Vagina (tissue), 2 donors: ENCODE measurements at places on chromosomes 12 and 14. TPM values are rescaled to one million over a fixed set of nuclear protein-coding genes. Genes with fewer than 3 reads are reported as not detected.

DNA sequence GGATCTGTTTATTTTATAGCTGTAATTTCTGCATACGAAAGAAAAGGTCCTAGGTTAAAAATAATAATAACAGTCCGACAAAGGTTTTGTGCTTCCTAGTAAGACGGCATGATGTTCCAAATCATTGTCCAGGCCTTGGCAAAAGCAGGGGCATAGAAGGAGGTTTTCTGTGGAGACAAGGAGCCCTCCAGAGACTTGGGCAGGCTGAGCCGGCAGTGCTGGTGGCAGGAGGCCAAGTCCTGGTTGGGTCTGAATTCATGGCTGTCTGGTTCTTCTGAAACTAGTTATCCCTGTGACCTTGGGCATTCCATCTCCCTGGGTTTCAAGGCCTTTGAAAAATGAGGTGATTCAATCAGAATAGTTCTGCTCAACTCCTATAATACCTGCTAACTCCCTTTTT is 44.0 kb downstream of the KCNK13 start:
- no peaks in the 10 kb centered on the region for H3K36me3 ChIP-seq
- no peaks in the 10 kb centered on the region for H3K27me3 ChIP-seq
- no peak overlapping the region for H3K27ac ChIP-seq
- DNase-seq = no peak

- no peaks in the 10 kb centered on the region for H3K36me3 ChIP-seq
- no peak overlapping the region for H3K4me3 ChIP-seq
- H3K27me3 ChIP-seq = no peaks in the 10 kb centered on the region
- H3K27ac ChIP-seq = no peak overlapping the region
- H3K4me1 ChIP-seq = no peaks in the 10 kb centered on the region
These were observed 300.1 kb downstream of the C12orf50 start for GRCh38 chr12:87728931-87729593.

GRCh38 chr14:55957950-55958349 is 160.3 kb upstream of the PELI2 start:
- no peaks in the 10 kb centered on the region for H3K4me1 ChIP-seq
- DNase-seq = no peak
- H3K27me3 ChIP-seq = no peaks in the 10 kb centered on the region
- no peak overlapping the region for H3K27ac ChIP-seq

GRCh38 chr14:50528000-50528399 is 4.4 kb downstream of the MAP4K5 start:
- no peak for DNase-seq
- H3K4me3 ChIP-seq = no peak overlapping the region
- peaks cover 80% of the 10 kb centered on the region for H3K4me1 ChIP-seq
- no peaks in the 10 kb centered on the region for H3K36me3 ChIP-seq
- no peaks in the 10 kb centered on the region for H3K27me3 ChIP-seq

CTSG gene
- 1.5 TPM for total RNA-seq

IAPP gene
- not detected for total RNA-seq

KRT75 gene
- not detected for total RNA-seq

PLEKHD1 gene
- not detected for total RNA-seq
